Cortex of kidney (tissue), 1 donor: ENCODE measurements at places on chromosomes 4 and X.

- no peak for DNase-seq
Measured at GRCh38 chr4:139919004-139919403, 235.0 kb downstream of the MAML3 start.

DNA sequence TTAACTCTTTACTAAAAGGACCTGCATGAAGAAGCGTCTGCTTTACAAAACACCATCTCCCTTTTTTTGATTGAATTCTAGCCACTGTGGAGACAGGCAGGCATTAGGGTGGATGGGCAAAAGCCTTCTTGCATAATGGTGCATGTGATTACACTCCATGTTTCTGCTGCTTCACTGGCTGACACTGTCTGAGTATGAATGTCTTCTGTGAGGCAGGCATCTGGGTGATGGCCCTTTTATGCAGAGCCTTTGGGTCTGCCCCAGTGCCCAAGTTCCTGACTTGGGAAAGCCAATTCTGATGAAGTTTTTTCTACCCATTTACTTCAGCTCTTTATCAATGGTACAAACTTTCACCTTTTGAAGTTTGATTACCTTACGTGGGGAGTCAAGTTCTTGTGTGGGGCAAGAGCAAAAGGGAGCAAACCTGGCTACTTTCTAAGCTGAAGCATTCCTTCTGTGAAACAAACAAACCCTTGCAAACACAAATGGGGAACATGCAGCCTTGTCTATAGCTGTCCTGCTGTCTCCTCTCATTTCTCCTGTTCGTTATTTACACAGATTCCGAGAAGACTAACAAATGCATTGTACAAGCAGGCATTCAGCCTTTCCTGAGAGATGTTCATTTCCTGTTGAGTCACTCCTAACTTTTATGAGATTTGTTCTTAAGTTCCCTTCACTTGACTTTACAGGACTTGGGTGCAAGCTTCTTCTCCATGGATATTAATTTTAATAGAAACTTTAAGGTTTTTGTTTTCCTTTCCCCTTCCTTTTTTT is 301.9 kb downstream of the TLL1 start:
- DNase-seq, result no peak

DNA sequence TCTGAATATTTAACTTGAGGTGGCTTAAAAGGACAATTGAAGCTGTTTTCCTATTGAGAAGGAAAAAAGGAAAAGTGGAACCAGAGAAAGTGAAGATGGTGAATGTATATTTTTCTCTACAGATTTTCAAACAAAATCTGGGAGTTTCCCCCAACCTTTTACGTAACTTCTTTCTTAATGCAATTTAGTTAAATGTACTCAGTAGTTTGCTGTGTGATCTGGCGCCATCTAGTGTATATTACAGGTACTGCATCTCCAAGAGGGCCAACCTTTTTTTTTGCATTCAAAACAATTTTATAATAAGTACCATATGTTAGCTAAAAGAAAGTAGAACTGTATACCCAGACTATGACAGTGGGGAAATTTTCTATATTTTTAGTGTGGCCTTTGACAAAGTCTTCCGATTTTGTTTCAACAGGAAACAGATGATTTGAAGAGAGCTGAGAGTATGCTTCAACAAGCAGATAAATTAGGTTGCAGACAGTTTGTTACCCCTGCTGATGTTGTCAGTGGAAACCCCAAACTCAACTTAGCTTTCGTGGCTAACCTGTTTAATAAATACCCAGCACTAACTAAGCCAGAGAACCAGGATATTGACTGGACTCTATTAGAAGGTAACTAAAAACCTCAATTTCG is 82.0 kb downstream of the PLS3 start:
- DNase-seq, result no peak

DNA sequence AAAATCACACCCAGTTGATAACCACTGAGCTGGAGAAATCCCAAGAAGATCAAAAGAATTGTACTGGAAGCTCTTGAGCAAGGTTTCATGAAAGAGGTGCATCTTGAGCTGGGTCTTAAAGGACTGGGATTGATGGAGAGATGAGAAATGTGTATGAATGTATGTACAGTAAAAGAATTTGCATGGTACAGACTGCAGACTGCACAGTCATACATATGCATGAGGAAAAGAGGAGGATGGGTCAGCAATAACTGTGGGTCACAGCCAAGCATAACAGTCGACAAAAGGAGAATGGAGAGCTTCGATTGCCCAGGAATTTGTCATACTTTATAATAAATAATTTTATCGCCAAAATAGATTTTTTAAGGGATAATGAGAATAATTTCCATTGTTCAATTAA is 4.8 kb upstream of the RELL1 start:
- no peak for DNase-seq

DNA sequence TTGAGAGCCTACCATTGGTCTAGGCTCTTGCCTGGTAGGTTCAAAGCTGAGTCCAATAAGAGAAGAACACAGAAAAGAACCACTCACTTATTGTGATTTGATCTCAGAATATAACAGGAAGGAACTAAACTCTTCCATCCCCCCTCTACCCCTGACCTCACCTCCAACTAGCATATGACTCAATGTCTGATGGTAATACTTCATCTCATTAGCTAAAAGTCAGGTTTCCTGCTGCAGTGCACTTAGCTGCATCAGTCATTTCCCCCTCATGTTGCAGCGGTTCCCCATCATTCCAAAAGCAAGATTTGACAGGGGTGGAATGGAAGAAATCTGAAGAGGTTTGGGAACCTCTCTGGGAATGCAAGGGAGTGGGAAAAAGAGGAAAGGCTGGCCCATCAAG is 289.5 kb downstream of the SMARCA1 start:
- no peak for DNase-seq

GRCh38 chrX:39815631-39816030 is 282.1 kb downstream of the BCOR start:
- DNase-seq, result no peak

DNA sequence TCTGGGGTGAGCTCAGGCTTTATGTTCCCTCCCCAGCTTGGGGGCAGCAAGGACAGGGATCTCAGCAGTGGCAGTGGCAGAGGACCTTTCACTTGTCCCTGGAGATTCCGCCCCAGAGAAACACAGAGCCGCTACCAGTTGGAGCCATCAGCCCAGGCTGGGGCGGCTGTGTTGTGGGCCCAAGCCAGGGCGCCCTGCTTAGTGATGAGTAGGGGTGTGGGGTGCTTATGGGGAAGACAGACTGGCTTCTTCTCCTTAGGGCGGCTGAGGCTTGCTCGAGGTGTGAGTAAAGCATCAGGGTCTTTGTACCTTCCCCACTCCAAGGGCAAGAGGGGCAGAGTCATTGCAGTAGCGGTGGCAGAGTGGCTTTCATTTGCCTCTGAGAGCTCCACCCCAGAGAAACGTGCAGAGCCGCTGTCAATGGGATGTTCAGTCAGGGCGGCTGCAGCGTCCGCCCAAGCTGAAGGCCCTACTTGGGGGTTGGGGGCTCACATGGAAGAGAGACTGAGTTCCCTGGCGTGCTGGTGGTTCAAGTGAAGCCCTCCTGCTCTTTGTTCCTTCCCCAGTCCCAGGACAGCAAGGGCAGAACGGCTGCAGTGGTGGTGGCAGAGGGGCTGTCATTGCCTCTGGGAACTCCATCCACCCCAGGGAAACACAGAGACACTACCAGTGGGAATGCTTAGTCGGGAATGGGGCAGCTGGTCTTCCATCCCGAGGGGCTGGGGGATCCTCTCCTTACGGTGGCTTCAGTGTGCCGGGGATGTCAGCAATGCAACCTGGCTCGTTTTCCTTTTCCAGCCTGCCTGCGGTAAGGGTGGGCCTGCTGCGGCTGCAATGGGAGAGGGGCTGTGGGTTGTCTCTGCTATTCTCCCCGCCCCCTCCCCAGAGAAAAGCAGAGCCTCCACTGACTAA is 2142.5 kb upstream of the TENM3 start:
- no peak for DNase-seq

DNA sequence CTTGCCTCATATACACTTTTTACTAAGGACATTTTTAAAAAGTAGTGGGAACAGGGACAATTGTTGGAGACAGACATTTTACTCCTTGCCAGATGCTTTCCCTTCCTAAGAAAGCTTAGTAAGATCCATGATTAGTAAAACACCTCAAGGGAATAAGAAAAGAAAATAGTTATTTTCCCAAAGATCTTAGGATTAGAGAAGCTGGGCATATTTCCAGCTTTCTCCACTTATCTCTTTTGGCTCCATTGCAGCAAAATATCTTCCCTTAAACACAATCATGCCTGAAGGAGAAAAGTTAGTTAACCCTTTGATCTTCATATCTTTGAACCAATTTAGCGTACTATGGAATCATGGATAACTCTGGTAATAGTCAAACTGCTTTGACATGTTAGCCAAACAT is 257.9 kb downstream of the PCDH18 start:
- no peak for DNase-seq

DNA sequence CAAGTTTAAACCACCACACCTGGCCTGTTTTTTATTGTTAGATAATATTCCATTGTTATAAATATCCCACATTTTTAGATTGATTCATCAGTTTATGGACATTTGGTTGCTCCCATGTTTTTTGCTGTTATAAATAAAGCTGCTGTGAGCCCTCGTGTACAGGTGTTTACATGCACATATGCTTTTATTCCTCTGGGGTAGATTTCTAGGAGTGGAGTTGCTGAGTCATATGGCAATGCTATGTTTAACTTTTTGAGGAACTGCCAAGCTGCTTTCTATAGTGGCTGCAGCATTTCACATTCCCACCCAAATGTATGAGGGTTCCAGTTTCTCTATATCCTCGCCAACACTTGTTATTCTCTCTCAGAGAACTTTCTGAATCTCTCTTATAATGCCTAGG is 90.5 kb downstream of the TBL1X start:
- no peak for DNase-seq

- DNase-seq, result no peak
Measured at GRCh38 chr4:104938624-104939023, 208.1 kb upstream of the TET2 start.

DNA sequence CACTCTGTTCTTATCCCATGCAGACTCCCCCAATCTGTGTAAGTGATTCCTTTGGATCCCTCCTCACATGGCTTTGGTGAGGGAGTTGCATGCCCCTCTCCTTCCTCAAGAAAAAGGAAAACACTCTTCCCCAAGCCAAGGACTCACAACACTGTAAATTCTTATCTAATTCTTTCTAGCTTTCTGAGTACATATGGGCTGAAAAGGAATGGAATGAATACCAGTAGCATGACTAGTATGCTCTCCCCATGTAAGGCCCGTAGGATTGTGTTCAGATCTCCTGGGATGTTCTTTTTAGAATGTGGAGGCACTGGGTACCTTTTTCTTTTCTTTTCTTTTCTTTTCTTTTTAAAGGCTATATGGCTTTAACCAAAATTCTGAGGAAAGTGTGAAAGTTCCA is 17.0 kb upstream of the MAGED1 start:
- no peak for DNase-seq

- no peak for DNase-seq
Measured at GRCh38 chr4:15457406-15458201, 12.1 kb upstream of the CC2D2A start.

GRCh38 chr4:147057611-147058190 is 112.0 kb upstream of the TTC29 start:
- no peak for DNase-seq
